Left renal cortex interstitium (tissue), 4 donors: ENCODE measurements at places on chromosomes 12 and 14.
A peak's percentile ranks its signal among the peaks of the same experiment; 100 is the strongest.

- DNase-seq, result no peak
These were observed 395.2 kb upstream of the DCN start for GRCh38 chr12:91577586-91578539.

DNA sequence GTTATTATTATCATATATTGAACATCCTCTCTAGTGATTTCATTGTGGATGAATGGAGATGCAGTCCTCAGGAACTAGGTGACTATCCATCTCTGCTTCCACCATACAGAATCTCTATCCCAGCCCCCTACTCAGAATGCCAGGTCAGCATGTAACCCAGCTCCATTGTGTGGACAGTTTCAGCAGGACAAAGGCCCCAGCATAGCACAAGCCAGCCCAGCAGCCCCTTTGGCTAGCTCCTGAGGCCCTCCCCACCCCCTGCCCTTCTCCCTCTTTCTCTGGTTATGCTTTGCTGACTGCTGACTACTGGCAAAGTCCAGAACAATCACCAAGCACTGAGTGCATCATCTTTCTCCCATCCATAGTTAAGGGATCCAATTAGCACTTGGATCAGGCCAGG lies 5.8 kb upstream of the SPRYD4 start:
- no peak for DNase-seq

- DNase-seq, result no peak
These were observed 18.0 kb upstream of the CMKLR1 start for GRCh38 chr12:108356835-108357806.

DNA sequence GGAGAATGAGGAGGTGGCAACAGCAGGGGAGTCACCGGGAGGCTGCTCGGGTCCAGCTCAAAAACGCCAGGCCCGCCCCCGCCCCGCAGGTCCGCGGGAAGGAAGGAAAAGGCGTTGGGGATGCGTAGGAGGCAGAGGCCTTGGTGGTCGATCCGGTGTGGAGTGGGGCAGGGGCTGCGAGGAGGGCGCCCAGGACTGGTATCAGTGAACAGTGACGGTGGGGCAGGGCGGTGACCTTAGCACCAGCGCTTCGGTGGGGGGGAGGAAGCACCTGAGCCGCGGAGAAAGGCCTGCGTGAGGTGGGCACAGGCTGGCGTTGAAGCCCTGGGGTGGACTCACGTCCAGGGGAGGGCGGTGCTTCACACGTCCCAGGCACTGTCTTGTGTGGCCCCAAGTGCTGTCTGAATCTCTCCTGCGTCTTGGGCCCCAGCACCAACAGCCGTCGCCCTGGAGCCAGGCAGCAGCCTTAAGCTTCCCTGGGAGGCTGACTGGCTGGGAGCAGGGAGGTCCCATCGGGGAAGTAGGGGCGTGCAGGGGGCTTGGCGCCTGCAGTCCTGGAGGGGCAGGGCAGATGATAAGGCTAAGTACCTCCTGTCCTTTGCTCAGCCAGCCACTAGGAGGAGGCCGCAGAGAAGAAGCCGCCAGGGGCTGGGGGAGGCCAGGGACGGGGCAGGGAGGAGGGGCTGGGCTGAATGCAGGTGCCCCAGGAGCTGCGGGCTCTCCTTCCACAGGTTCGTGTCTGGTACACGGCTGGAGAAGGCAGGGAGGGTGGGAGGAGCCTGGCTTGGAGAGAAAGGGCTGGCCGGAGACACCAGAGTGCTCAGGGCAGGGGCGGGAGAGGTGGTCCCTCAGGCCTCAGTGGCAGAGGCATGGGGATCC lies 26.5 kb downstream of the ZBTB42 start:
- DNase-seq, result no peak

- peak; percentile 49 for DNase-seq
These were observed 165.5 kb upstream of the NOS1 start for GRCh38 chr12:117526757-117527478.
